ENCODE measurements at places on chromosomes 12 and 14.
A peak's percentile ranks its signal among the peaks of the same experiment; 100 is the strongest.

GRCh38 chr14:93023802-93024434 is 91.8 kb downstream of the ITPK1 start:
- DNase-seq = no peak
- peaks cover 10% of the 10 kb centered on the region for H3K4me1 ChIP-seq
- peaks cover 2% of the 10 kb centered on the region for H3K36me3 ChIP-seq
- H3K4me3 ChIP-seq = no peak overlapping the region
- H3K27me3 ChIP-seq = no peaks in the 10 kb centered on the region

DNA sequence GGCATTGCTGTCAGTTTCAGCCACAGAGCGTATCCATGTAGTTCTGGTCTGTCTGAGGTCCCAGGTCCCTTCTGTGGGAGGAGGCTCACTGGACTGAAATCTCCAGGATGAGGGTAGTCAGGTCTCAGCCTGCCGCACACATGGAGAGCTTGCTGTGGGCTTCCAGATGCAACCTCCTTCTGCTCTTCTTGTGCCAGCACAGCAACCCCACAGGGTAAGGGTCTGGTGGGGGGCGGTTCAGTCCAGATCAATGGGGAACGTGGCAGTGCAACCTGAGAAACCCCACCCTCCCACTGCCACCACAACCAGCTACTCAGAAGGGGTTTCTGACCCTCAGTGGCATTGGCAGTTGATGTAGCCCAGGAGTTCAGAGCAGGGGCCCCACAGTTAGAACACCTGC is 61.2 kb downstream of the BEGAIN start:
- H3K4me1 ChIP-seq = no peaks in the 10 kb centered on the region
- H3K27ac ChIP-seq = no peak overlapping the region
- no peaks in the 10 kb centered on the region for H3K36me3 ChIP-seq
- DNase-seq = no peak
- H3K4me3 ChIP-seq = no peak overlapping the region
- H3K27me3 ChIP-seq = no peaks in the 10 kb centered on the region

DNA sequence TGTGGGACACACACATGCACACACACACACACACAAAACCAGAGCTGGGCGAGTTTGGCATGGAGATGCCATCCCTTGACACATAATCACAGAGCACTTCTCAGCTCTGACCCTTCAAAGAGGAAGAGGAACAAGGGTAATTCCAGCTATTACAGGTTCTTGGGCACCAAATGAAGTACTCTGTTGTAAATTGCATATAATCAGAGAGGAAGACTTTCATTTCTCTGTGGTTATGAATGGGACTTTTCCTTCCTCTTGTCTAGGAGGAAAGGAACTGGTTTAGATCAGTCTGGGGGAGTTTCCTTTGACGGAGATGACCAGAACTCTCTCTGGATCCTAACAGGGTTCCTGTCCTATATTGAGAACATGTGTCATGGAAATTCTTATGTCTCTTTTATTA is 26.4 kb upstream of the FGF6 start:
- peaks cover 43% of the 10 kb centered on the region for H3K27me3 ChIP-seq
- H3K36me3 ChIP-seq = no peaks in the 10 kb centered on the region
- no peak overlapping the region for H3K27ac ChIP-seq

GRCh38 chr12:6263931-6264330 is 46.6 kb upstream of the PLEKHG6 start:
- no peaks in the 10 kb centered on the region for H3K36me3 ChIP-seq
- peaks cover 3% of the 10 kb centered on the region for H3K27me3 ChIP-seq
- DNase-seq = no peak
- H3K27ac ChIP-seq = no peak overlapping the region

GRCh38 chr14:50901361-50901760 is 29.5 kb downstream of the ABHD12B start:
- H3K27me3 ChIP-seq = peaks cover 19% of the 10 kb centered on the region
- H3K4me3 ChIP-seq = no peak overlapping the region
- H3K36me3 ChIP-seq = no peaks in the 10 kb centered on the region
- no peak overlapping the region for H3K27ac ChIP-seq

DNA sequence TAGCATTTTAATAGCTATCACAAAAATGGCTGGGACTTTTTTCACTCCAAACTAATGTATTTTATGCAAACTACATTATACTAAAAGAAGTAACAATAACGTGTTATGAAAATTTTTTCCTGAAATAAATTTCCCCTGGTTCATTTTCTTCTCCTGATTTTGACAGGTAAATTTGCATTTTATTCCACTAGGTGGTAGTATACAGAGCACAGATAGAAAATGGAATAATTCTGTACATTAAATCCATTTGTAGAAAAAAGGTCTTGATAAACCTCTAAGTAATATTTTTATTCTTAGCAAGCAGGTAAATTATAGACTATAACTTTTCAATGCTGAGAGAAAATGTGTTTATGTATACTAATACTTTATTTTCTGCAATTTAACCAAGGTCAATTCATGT is 96.5 kb downstream of the BCAT1 start:
- no peak overlapping the region for H3K4me3 ChIP-seq
- H3K36me3 ChIP-seq = no peaks in the 10 kb centered on the region
- no peak for DNase-seq
- peaks cover 11% of the 10 kb centered on the region for H3K4me1 ChIP-seq
- H3K27ac ChIP-seq = no peak overlapping the region

DNA sequence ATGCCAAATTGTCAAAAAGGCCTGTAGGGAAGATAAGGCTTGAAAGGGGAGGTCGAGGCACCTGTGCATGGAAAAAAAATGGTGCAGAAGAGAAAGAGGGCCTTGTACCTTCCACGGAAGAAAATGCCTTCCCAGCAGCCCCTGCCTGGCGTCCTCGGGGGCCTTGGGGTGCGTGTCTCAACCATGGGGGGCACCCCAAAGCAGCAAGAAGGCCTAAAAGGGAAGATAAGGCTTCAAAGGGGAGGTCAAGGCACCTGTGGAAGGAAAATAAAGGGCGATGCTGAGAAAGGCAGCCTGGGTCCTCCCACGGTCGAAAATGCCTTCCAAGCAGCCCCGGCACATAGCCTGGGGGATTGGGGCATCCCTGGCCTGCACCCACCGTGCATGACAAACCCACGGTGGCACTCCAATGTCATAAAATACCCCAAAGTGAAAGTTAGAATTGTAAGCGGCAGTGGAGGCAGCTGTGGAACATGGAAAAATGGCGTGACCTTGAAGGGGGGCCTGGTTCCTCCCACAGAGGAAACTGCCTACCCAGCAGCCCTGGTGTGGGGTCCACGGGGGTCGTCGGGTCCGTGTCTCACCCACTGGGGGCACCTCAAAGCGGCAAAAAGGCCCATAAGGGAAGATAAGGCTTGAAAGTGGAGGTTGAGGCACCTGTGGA is 275.0 kb downstream of the ALG10 start:
- no peaks in the 10 kb centered on the region for H3K36me3 ChIP-seq
- no peaks in the 10 kb centered on the region for H3K27me3 ChIP-seq
- no peak overlapping the region for H3K27ac ChIP-seq
- no peaks in the 10 kb centered on the region for H3K4me1 ChIP-seq

DNA sequence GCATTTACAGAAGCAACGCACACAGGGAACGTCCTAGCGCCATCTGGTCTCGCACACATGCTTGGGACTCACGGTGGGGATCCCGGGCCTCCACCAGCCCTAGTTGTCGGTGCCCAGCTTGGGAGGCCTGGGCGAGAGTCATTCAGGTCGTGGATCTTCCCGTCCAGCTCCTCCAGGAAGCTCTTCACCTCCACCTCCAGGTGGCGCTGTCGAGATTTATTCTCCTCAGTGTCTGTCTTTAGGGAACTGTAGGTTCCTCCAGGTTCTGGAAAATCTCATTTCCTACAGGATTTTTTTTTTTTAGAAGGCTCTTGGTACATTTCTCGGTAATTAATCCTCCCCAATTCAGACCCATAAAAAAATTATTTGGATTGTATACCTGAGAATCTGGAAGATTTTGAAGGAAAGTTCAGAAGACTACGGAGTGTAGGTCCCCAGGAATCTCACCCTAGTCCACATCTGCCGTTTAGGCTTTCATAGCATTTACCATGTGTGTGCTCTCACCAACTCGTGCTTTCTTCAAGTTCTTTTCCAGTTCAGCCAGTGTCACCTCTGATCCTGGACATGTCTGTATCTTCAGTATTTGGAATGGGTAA is 910.0 kb downstream of the TMEM121 start:
- no peaks in the 10 kb centered on the region for H3K36me3 ChIP-seq
- H3K27ac ChIP-seq = no peak overlapping the region
- peaks cover 26% of the 10 kb centered on the region for H3K27me3 ChIP-seq
- H3K4me3 ChIP-seq = no peak overlapping the region
- no peaks in the 10 kb centered on the region for H3K4me1 ChIP-seq
- peak; percentile 24 for DNase-seq

GRCh38 chr12:118328486-118329330 is 44.0 kb downstream of the TAOK3 start:
- H3K36me3 ChIP-seq = peaks cover 31% of the 10 kb centered on the region
- peaks cover 28% of the 10 kb centered on the region for H3K4me1 ChIP-seq
- no peak for DNase-seq
- H3K4me3 ChIP-seq = no peak overlapping the region

- DNase-seq = no peak
- no peaks in the 10 kb centered on the region for H3K4me1 ChIP-seq
- H3K27ac ChIP-seq = no peak overlapping the region
- no peaks in the 10 kb centered on the region for H3K36me3 ChIP-seq
Observed at GRCh38 chr12:60176891-60177290, 581.1 kb downstream of the SLC16A7 start.

DNA sequence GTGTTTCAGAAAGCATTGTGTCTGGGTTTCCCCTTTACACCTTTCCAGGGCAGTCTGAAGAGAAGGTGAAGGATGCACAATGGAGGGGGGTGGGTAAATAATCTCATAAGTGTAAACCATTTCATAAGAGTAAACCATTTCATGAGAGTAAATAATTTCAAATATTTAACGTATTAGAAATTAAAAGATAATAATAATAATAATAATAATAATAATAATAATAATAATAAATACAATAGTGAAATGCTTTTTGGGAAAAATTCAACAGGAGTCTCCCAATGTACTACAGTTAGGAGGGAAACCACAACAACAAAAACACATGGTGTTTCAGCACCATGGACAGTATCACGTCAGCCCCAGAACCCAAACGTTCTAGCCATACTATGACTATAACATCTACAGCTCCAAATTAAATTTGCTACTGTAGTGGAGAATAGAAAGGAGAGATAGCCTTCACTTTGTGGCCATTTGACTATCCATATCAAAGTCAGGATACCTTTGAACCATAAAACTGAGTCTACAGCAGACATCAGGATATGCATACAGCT is 691.8 kb downstream of the BCL11B start:
- H3K4me3 ChIP-seq = no peak overlapping the region
- no peaks in the 10 kb centered on the region for H3K4me1 ChIP-seq
- DNase-seq = no peak
- H3K27ac ChIP-seq = no peak overlapping the region

GRCh38 chr12:103268831-103269514 is 226.8 kb downstream of the C12orf42 start:
- H3K4me3 ChIP-seq = no peak overlapping the region
- no peaks in the 10 kb centered on the region for H3K36me3 ChIP-seq
- H3K4me1 ChIP-seq = peaks cover 5% of the 10 kb centered on the region

DNA sequence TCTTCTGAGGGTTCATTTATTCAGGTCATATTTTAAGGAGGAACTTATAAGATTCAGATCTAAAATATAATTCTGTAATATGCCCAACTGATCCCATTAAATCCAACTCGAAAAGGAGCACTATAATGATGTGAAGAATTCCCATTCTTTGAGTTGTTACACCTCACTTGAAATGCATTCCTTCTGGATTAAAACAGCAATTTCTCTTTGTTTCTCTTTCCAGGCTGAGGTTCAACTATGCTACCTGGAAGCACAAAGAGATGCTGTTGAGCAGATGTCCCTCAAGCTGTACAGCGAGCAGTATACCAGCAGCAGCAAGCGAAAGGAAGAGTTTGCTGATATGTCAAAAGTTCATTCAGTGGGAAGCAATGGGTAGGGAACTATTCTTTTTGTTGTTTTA is 260.6 kb upstream of the NPAS3 start:
- H3K4me1 ChIP-seq = no peaks in the 10 kb centered on the region
- H3K4me3 ChIP-seq = no peak overlapping the region

- H3K36me3 ChIP-seq = no peaks in the 10 kb centered on the region
- no peaks in the 10 kb centered on the region for H3K27me3 ChIP-seq
- no peak for DNase-seq
- H3K4me3 ChIP-seq = no peak overlapping the region
Observed at GRCh38 chr12:129378496-129378895, 525.2 kb downstream of the GLT1D1 start.

GRCh38 chr12:26843311-26843710 is 10.3 kb upstream of the ITPR2 start:
- no peak for DNase-seq
- H3K4me3 ChIP-seq = no peak overlapping the region
- peaks cover 4% of the 10 kb centered on the region for H3K27me3 ChIP-seq
- no peaks in the 10 kb centered on the region for H3K36me3 ChIP-seq
- H3K4me1 ChIP-seq = peaks cover 7% of the 10 kb centered on the region
- H3K27ac ChIP-seq = no peak overlapping the region

DNA sequence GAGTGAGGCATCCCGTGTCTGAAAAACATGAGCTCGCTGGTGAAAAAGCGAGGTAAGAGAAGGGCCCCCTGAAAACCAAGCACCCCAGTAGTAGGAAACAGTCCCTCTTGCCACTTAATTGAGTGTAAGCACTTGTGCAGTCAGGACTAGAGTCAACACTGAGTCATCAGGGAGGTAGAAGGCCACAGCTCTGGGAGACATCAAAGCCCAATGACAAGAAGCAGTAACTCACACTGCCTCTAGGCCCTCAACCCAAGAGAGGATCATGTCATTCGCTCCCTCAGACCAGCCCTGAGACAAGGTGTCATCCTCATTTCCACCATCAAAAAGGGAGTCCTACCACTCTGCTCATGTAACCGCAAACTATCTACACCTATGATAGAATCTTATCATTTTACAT is 17.8 kb downstream of the POMT2 start:
- no peak overlapping the region for H3K4me3 ChIP-seq
- DNase-seq = peak; percentile 30
- peak overlapping the region; percentile 93 for H3K27ac ChIP-seq
- peaks cover 35% of the 10 kb centered on the region for H3K4me1 ChIP-seq
- peaks cover 7% of the 10 kb centered on the region for H3K36me3 ChIP-seq
- H3K27me3 ChIP-seq = peaks cover 1% of the 10 kb centered on the region

DNA sequence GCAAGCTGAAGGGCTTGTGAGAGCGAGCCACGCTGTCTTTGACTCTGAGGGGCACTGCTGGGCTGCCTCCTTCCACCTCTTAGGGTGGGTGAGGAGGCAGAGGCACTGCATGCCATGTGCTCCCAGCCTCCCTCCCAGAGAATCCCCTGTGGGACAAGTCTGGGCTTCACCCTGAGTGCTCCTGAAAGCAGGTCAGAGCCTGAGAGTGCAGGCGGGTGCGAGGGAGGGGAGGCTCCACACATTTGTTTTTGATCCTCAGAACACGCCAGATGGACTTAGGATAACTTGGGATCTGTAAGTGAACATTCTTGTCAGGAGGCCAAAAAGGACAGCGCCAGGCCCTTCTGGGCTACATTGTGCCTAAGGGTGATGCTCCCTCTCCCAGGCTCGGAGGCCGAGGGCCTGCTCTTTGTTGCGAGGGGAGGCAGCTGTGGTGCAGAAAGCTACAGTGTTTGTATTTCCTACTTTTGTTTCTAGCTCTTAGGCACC is 155.4 kb downstream of the TMX1 start:
- H3K27me3 ChIP-seq = peaks cover 13% of the 10 kb centered on the region
- no peak for DNase-seq
- no peak overlapping the region for H3K27ac ChIP-seq
- no peaks in the 10 kb centered on the region for H3K36me3 ChIP-seq

GRCh38 chr12:59055204-59055860 is 135.0 kb upstream of the LRIG3 start:
- peaks cover 2% of the 10 kb centered on the region for H3K4me1 ChIP-seq
- no peak overlapping the region for H3K27ac ChIP-seq
- H3K36me3 ChIP-seq = no peaks in the 10 kb centered on the region
- no peak overlapping the region for H3K4me3 ChIP-seq

GRCh38 chr12:10826258-10826657 is at the start of gene TAS2R10:
Gene TAS2R10, minus strand, starts transcription at chr12:10826358. Its CDS starts 89 bp downstream, at chr12:10826269.
- H3K27me3 ChIP-seq = peaks cover 3% of the 10 kb centered on the region
- DNase-seq = no peak
- H3K36me3 ChIP-seq = no peaks in the 10 kb centered on the region
- no peak within 1 kb of the TSS for H3K4me3 ChIP-seq
- no peak within 1 kb of the TSS for H3K27ac ChIP-seq
- H3K4me1 ChIP-seq = no peaks in the 10 kb centered on the region

All from activated T-helper 2 cell treated with anti-CD3 and anti-CD28 coated beads, Interferon-gamma antibody, Interleukin-2, Interleukin-4, amounts not matched to agents 10 μg/mL and 5 μg/mL and 100 μg/mL, durations not matched to agents 14 hours and 24 hours and 36 hours (primary cell).